ENCODE measurements at places on chromosomes 7 and 10.

GRCh38 chr7:1616741-1617140 is 46.9 kb upstream of the PSMG3 start:
- no peak for DNase-seq

GRCh38 chr7:17633067-17633466 is 307.2 kb downstream of the SNX13 start:
- no peak for DNase-seq

DNA sequence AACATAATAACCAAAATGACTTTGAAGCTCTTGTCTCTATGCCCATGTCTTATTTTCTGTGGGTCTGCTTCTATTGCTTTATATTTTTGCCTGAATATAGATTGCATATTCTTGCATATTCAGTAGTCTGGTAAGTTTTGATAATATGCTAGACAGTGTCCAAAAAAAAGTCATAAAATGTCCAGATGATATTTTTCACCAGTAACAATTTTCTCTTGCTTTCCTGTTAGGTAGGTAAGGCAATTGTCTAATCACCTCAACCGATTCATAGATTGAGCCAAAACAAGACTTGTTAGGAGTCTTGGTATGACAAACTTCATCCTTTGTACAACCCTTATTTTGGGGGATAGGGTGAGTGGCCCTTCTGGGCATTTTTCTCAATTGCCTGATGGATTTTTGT is 277.0 kb upstream of the NRP1 start:
- no peak for DNase-seq

DNA sequence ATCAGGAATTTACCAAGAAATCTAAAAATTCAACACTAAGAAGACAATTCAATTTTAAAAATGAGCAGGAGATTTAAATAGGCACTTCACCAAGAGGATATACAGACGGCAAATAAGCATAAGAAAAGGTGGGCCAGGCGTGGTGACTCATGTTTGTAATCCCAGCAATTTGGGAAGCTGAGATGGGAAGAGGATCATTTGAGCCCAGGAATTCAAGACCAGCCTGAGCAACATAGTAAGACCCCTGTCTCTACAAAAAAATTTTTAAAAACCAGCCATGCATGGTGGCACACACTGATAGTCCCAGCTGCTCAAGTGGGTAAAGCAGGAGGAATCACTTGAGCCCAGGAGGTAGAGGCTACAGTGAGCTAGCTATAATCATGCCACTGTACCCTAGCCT is 3.5 kb upstream of the AKR1D1 start:
- DNase-seq, result peak; percentile 79

DNA sequence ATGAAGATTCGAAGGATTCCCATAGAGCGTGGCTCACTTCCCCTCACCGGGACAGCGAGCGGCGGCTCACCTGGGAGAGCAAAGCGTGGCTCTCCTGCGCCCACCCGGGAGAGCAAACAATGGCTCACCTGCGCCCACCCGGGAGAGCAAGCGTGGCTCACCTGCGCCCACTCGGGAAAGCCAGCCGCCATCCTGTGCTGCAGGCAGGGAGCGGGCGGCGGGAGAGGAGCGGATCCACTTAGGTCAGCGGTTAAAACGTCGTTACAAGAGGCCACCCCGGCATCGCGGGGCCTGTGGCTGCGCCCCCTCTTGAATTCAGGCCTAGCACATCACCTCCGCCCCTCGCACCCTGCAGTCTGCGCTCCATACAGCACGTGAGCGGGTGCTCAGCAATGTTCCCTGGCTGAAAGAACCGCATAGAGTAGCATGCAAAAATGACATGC is 461 bp upstream of the FIGNL1 start:
- peak; percentile 56 for DNase-seq

GRCh38 chr7:159113056-159113455 is 31.6 kb downstream of the VIPR2 start:
- DNase-seq, result no peak

- DNase-seq, result no peak
These were observed 64.2 kb downstream of the GLRX3 start for GRCh38 chr10:130200179-130201042.

DNA sequence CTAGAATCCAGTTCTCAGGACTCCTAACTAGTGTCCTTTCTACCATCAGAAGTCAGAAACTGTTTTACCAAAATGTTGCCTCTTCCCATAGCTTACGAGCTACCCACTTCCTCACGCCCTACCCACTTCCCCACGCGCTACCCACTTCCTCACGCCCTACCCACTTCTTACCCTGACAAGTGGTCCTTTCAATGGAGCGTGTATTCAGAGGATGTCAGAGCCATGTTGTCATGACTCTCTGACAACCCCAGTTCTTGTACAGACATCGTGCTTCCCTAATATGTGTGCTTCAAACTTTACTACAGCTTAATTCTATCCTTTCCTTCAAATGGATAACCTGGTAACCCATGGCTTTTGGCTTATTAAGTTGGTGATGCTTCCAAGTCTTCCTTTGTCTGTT is 84.8 kb upstream of the PHF14 start:
- no peak for DNase-seq

GRCh38 chr7:114818501-114818900 is 103.4 kb upstream of the MDFIC start:
- DNase-seq, result no peak

DNA sequence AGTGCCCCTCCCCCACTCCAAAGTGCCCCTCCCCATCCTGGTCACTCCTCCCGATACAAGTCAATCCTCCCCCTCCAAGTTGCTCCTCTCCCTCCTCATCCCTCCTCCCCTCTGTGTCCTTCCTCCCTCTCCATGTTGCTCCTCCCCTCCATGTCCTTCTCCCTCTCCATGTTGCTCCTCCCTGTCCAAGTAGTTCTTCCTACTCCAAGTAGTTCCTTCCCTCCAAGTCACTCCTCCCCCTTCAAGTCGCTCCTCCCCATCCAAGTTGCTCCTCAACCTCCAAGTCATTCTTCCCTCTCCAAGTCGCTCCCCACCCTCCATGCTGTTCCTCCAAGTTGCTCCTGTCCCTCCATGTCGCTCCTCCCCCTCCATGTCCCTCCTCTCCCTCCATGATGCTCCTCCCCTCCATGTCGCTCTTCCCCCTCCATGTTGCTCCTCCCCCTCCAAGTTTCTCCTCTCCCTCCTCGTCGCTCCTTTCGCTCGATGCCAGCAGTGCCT is 8.6 kb upstream of the WBP1L start:
- peak; percentile 61 for DNase-seq

DNA sequence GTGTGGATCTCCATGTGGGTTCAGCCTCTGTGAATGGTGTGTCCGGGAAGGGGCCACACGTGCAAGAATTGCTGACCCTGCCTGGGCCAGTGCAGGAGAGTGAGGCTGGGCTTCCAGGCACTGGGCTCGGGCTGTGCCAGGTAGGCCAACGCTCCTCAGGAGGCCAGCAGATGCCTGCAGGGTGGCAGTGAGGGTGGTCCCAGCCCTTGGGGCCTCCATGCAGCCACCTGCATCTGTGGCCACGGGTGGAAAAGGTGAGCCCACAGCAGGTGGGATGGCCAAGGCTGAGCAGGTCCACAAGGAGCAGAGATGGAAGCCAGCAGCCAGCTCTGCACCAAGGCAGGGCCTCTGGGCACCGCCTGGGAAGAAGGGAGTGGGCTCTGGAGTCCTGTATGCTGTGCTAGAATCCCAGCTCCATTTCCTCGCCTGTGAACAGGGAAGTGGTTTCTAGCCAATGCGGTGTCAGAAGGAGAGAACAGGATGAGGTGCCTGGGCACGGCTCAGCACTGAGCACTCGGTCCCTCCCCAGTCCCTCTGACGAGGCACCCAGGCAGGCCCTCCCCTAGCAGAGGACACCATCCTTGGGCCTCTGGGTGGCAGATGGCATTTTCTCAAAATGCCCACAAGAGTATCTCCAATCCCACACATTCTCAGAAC is 31.1 kb upstream of the RET start:
- no peak for DNase-seq

- DNase-seq, result peak; percentile 65
These were observed 73.0 kb upstream of the LEP start for GRCh38 chr7:128167791-128168666.

DNA sequence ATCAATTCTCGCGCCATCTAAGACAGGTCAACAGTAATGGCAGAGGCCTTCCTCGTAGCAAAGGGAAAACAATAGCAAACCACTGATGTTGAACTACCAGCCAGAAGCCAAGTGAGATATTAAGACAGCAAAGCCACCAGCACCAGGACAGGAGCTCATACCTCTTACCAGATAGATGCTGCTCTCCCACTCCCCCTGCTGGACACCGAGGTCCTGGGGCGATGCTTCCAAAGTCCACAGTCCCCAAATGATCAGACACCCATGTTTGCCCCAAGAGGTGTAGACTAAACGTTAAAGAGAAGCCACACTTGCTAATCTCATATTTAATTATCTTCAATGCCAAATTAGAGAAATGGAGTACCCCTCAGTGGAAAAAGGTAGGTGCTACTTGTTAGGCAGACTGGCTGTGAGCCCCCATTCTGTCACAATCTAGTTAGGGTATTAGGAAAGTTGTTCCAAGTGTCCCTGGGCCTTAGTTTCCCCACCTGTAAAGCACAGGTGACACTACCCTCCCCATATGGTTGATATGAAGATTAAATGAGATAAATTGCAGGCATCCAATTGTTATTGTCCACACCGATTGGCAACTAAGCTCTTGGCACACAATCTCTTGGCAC is 39.9 kb downstream of the TOMM7 start:
- DNase-seq, result peak; percentile 84

DNA sequence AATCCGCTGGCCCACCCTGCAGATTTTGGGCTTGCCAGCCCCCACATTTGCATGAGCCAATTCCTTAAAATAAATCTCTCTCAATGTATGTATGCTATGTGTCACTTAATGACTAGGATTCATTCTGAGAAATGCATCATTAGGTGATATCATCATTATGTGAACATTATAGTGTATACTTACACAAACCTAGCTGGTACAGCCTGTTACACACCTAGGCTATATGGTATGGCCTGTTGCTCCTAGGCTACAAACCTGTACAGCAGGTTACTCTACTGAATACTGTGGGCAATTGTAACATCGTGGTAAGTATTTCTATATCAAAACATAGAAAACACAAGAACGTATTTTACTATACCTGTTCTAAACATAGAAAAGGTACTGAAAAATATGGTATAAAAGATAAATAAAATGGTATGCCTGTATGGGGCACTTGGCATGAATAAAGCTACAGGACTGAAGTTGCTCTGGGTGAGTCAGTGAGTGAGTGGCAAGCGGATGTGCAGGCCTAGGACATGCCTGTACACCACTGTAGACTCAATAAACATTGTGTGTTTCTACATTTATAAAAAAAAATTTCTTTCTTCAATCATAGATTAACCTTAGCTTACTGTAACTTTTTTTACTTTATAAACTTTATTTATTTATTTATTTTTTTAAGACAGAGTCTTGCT is 135.9 kb downstream of the ABCA13 start:
- DNase-seq, result no peak

DNA sequence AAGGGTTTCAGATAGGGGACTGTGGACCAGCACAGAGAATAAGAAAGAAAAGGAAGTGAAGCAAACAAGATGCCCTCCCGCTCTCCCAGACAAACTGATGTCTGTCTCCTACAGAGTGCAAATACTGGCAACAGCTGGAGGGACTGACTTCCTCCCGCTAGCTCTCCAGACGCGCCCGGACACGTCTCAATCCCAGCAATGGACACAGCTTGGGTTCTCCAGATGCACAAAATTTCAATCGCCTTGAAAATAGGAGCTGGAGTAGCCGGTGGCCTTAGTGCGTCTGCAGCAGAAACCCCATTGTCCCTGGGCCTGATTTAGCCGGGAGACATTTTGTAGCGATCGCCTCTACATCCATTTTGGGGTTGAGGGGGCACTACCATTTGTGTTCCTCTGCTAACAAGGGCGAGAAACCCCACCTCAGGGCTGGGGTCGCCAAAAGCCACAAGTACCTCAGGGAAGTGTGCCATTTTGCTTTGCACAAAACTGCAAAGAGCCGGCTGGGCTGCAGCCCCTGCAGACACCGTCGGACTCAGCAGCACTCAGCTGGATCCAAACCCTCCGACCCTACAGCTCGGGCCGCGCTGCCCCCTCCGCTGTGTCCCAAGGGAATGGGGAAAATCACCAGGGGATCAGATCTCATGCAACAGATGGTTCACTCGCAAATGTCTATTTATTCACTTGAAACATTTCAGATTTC is 5.9 kb downstream of the CPA2 start:
- peak; percentile 46 for DNase-seq

GRCh38 chr10:77666821-77667220 is 29.2 kb upstream of the KCNMA1 start:
- no peak for DNase-seq

GRCh38 chr7:120273476-120273975 is 551 bp downstream of the KCND2 start:
- DNase-seq, result peak; percentile 85

DNA sequence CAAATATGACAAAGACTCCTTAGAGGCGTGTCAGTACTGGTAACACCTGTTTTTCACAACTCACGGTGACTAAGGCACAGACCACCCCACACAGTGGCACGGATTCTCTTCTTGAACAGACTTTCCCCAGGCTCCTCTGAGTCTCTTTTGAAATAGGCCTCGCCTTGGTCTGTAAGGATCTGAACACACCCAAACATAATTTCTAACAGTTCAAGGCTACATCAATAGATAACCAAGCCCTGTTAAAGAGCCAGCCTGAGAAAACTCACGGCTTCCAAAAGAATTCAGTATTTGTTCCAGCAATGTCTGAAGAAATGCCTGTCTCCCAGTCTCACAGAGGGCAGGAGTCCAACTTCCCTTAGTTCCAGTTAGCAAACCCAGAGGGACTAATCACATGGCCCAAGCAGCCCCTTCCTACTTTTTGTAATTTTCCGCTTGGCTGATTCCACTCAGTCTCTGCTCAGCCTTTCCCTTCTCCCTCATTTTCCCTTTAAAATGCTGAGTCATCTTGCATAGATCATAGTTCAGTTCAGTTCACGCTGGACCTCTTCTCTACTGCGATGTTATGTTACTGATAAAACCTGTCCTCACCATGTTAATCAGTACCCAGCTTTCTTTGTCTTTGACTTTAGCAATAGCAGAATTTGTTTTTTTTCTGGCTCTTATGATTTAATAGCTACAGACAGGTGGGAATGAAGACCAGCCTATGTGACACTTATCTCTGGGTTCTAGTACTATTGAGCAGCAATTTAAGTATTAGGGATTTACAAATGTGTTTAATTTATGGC is 22.6 kb upstream of the AKR1C3 start:
- DNase-seq, result peak; percentile 33

GRCh38 chr7:102873470-102874165 is 39.2 kb upstream of the LRRC17 start:
- DNase-seq, result no peak

GRCh38 chr10:100749059-100749308 is 3.6 kb downstream of the PAX2 start:
- no peak for DNase-seq

GRCh38 chr7:68216051-68216450 is 1219.4 kb downstream of the TYW1 start:
- no peak for DNase-seq

DNA sequence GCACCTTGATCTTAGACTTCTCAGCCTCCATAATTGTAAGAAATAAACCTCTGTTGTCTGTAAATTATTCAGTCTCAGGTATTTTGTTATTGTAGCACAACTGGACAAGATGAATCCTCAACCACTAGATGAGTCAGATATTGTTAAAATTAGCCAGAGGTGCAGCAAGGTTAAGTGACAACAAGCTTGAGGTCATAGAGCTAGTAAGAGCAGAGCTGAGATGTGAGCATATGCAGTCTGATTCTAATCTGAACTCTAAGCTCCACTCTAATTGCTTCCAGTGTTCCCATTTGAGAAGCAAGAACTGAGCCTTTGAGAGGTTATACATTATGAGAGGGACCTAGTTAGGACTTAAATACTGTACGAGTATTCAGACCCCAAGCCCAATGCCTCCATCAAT is 93.1 kb downstream of the FZD1 start:
- DNase-seq, result no peak

GRCh38 chr7:79332091-79332490 is 121.4 kb downstream of the MAGI2 start:
- no peak for DNase-seq

GRCh38 chr7:49398236-49398635 is 375.2 kb upstream of the VWC2 start:
- DNase-seq, result no peak

Data from GM23338 (cell line).